ENCODE measurements at places on chromosomes 2 and 18. TPM values are rescaled to one million over a fixed set of nuclear protein-coding genes. Genes with fewer than 3 reads are reported as not detected.

- H3K4me1 ChIP-seq = no peaks in the 10 kb centered on the region
- no peak overlapping the region for H3K27ac ChIP-seq
- no peak for DNase-seq
- no peaks in the 10 kb centered on the region for H3K36me3 ChIP-seq
These were observed 71.0 kb upstream of the SPATS2L start for GRCh38 chr2:200235533-200235932.

DNA sequence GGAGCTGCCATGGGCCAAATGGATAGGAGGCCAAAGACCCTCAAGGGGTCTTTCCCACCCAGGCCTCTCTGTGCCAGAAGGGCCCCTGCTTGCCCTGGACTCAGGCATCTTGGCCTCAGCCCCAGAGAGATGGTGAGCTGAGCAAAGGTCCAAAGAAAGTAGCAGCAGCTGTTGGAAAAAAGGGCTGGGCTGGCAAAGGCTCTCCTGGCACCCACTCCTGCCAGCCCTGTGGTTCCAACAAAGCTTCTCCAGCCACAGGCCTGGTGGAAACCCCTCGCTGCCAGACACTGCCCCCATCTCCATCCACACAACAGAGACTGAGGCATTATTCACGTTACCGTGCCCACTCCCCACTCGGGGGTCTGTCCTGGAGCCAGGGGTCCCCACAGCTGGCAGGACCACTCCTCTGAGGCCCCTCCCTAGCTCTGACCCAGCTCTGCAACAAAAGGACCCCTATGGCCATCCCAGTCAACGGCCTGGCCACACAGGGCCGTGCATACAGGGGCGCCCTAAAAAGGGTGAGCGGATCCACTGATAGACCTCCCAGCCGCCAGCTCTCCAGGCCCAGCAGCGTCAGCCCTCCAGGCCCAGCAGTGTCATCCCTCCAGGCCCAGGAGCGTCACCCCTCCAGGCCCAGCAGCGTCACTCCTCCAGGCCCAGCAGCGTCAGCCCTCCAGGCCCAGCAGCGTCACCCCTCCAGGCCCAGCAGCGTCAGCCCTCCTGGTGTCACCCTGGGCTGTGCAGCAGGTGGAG lies 10.1 kb downstream of the BIN1 start:
- no peak overlapping the region for H3K4me3 ChIP-seq
- DNase-seq = no peak

GRCh38 chr2:237717366-237718276 lies 81.0 kb upstream of the RBM44 start:
- no peaks in the 10 kb centered on the region for H3K27me3 ChIP-seq
- no peaks in the 10 kb centered on the region for H3K36me3 ChIP-seq
- no peak overlapping the region for H3K27ac ChIP-seq
- DNase-seq = no peak
- peaks cover 2% of the 10 kb centered on the region for H3K4me1 ChIP-seq
- no peak overlapping the region for H3K4me3 ChIP-seq

- no peak overlapping the region for H3K27ac ChIP-seq
- no peaks in the 10 kb centered on the region for H3K36me3 ChIP-seq
- peaks cover 8% of the 10 kb centered on the region for H3K4me1 ChIP-seq
- no peak for DNase-seq
- no peak overlapping the region for H3K4me3 ChIP-seq
These were observed 14.9 kb downstream of the RBMS1 start for GRCh38 chr2:160478660-160479059.

Gene ATOH8
- total RNA-seq = 18.7 TPM

Gene ATIC
- 71.6 TPM for total RNA-seq

DNA sequence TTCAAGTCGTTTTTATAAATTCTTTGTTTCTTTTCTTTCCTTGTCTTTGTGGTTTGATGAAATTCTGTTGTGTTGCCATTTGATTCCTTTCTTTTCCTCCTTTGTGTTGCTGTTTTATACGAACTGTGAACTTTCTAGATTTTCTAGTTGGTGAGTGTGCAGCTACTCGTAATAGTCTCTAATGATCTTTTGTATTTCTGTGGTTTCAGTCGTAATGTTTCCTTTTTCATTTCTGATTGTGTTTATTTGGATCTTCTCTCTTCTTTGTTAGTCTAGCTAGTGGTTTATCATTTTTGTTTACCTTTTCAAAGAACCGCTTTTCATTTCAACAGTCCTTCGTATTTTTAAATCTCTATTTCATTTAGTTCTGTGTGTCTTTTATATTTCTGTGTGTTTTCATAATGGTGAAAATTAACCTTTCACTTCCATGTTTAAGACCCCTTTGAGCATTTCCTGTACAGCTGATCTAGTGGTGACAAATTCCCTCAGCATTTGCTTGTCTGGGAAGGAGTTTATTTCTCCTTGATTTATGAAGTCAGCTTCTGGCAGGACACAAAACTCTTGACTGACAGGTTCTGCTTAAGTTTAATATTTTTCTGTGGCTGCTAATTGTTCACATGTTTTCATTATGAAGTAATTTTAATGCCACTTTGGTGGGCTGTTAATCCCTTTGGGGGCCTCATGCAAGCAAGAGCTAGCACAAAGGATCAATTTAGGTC lies 16.2 kb upstream of the MALT1 start:
- H3K36me3 ChIP-seq = no peaks in the 10 kb centered on the region
- no peak overlapping the region for H3K4me3 ChIP-seq
- H3K27ac ChIP-seq = no peak overlapping the region
- no peaks in the 10 kb centered on the region for H3K27me3 ChIP-seq

Gene ERICH2
- total RNA-seq = not detected

GRCh38 chr2:160308915-160309314 lies 108.8 kb upstream of the ITGB6 start:
- H3K27me3 ChIP-seq = no peaks in the 10 kb centered on the region
- peaks cover 9% of the 10 kb centered on the region for H3K4me1 ChIP-seq
- no peaks in the 10 kb centered on the region for H3K36me3 ChIP-seq
- H3K4me3 ChIP-seq = no peak overlapping the region

GRCh38 chr2:223418604-223419199 lies 183.5 kb downstream of the SCG2 start:
- no peaks in the 10 kb centered on the region for H3K27me3 ChIP-seq
- no peak overlapping the region for H3K4me3 ChIP-seq
- no peaks in the 10 kb centered on the region for H3K36me3 ChIP-seq

Gene UGT1A5
- total RNA-seq = not detected

DNA sequence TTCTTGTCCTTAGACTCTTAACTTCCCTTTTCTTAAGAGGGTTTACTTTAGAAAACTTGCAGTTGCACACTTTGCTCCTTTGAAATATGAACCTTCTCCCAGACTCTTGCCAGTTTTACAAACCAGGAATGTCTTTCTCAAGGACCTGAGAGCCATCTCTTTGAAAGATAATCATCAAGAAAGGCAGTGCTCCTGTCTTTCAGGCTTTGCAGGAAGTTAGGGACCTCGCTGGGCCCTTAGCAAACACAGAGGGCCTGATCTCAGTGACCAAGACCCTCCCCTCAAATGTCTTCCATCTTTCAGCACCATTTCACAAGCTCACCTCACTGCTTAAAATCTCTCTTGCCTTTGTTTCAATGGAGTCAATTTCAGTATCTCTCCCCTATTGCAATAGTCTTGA lies 32.0 kb upstream of the NYAP2 start:
- H3K36me3 ChIP-seq = no peaks in the 10 kb centered on the region
- no peaks in the 10 kb centered on the region for H3K4me1 ChIP-seq
- H3K27ac ChIP-seq = no peak overlapping the region
- no peak for DNase-seq

DNA sequence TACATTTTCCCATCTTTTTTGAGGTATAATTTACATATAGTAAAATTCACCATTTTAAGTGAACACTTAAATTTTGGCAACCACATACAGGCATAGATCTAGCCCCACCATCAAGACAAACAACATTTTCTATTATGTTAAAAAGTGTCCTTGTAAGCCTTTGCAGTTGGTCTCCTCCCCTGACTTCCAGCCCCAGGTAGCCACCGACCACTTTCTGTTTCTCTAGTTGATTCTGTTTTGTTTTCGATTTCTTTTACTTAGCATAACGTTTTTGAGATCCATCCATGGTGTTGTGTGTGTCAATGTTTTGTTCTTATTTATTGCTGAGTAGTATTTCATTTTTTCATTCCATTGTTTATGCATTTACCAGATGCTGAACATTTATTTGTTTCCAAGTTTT lies 135.5 kb upstream of the FOSL2 start:
- H3K27ac ChIP-seq = no peak overlapping the region
- no peaks in the 10 kb centered on the region for H3K4me1 ChIP-seq
- DNase-seq = no peak
- H3K27me3 ChIP-seq = no peaks in the 10 kb centered on the region

GRCh38 chr2:98886066-98886554 lies 49.9 kb downstream of the CRACDL start:
- no peaks in the 10 kb centered on the region for H3K4me1 ChIP-seq
- H3K27me3 ChIP-seq = no peaks in the 10 kb centered on the region
- H3K4me3 ChIP-seq = no peak overlapping the region
- no peak overlapping the region for H3K27ac ChIP-seq
- DNase-seq = no peak
- no peaks in the 10 kb centered on the region for H3K36me3 ChIP-seq

- peaks cover 3% of the 10 kb centered on the region for H3K4me1 ChIP-seq
- no peaks in the 10 kb centered on the region for H3K36me3 ChIP-seq
- H3K4me3 ChIP-seq = no peak overlapping the region
- H3K27me3 ChIP-seq = no peaks in the 10 kb centered on the region
These were observed 7.3 kb upstream of the HTR2B start for GRCh38 chr2:231132129-231132528.

All from ovary (tissue), 10 donors.